Stimulated activated CD8-positive, alpha-beta memory T cell treated with anti-CD3 and anti-CD28 coated beads, Interleukin-2, amount 100 ng/mL, for 1 hour (primary cell): ENCODE measurements at places on chromosomes 7 and 10.

DNA sequence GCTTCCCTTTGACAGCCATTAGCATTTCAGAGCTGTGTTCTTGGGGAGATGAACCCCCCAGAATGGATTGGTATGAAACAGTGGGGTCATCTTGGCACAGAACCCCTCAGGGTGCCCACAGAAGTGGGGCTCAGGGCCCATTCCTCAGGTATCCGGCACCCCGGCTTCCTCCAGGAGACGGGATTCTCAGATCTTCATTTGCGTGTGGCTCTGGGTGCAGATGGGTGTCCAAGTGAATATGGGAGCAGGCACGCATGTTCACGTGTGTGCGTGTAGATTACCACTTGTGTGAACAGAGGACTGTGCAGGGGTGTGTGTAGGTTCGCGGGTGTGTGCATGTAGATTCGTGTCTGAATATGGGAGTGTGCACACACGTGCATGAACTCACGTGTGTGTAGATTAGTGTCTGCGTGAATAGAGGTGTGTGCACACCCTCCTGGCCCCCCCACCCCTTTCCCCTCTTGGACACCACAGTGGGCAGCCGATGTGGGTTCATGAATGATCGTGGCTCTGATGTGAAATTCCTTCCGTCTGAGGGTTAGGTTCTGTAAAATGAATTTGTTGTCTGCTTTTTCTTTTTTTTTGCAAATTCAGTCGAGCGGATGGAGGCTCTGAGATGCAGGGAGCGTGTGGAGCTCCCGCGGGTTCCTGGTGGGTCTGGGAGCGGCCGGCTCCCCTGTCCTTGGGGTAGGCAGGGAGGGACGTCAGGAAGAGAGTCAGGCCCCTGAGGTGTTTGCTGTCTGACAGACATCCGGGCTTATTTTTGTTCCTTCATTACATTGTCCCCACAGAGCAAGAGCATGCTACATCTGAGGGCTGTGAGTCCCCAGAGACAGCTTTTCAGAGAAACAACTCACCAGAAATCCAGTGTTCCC is 7.4 kb downstream of the ELFN1 start:
- no peak for DNase-seq

DNA sequence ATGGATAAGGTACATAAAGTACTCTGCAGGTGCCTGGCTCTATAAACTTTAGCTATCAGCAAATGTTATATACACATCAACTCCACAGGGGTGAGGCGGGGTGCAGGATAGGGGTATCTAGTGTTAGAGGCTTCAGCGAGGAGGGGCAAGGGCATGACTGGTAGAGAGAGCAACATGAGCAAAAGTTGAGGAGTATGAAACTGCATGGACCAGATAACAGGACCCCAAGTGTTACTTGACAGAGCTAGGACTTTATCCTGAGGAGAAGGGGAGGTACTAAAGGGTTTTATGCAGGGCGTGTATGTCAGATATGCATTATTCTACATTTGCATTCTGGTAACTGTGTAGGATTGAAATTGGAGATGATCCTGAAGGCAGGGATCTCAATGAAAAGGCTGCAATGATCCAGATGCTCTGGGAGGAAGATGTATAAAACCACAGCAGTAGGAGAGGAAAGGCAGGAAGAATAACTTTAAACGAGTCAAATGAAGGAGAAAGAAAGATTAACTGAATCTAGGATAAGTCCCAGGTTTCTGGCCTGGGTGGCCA is 109.8 kb upstream of the FAM133B start:
- no peak for DNase-seq

- no peak for DNase-seq
Observed at GRCh38 chr7:78563191-78563590, 764.6 kb downstream of the PHTF2 start.

DNA sequence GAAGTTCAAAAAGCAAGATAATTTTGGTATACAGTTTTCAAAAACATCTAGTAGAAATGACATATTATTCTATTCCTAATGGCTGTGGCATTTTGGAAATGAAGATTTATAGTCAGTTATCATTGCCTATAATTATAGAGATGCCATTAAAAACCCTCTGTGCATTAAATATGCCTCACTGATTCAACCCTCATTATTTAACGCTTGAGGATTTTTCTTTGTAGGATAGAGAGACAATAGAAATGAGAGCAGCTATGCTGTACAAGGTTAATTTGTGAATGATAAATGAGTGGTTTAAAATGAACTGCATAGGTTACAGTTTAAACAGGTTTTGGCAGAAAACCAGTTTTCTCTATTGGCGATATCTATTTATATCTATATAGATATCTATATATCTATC is 32.2 kb upstream of the SEMA3A start:
- DNase-seq = no peak

- no peak for DNase-seq
Observed at GRCh38 chr10:37535459-37536246, 321.8 kb downstream of the ZNF248 start.

GRCh38 chr10:84825330-84825729 is 496.9 kb downstream of the CCSER2 start:
- no peak for DNase-seq

- DNase-seq = no peak
Observed at GRCh38 chr7:98365863-98366561, 34.9 kb downstream of the BAIAP2L1 start.
